ENCODE measurements at places on chromosomes 3 and 15.

GRCh38 chr3:153785901-153786300 lies 335.3 kb upstream of the ARHGEF26 start:
- DNase-seq: no peak

DNA sequence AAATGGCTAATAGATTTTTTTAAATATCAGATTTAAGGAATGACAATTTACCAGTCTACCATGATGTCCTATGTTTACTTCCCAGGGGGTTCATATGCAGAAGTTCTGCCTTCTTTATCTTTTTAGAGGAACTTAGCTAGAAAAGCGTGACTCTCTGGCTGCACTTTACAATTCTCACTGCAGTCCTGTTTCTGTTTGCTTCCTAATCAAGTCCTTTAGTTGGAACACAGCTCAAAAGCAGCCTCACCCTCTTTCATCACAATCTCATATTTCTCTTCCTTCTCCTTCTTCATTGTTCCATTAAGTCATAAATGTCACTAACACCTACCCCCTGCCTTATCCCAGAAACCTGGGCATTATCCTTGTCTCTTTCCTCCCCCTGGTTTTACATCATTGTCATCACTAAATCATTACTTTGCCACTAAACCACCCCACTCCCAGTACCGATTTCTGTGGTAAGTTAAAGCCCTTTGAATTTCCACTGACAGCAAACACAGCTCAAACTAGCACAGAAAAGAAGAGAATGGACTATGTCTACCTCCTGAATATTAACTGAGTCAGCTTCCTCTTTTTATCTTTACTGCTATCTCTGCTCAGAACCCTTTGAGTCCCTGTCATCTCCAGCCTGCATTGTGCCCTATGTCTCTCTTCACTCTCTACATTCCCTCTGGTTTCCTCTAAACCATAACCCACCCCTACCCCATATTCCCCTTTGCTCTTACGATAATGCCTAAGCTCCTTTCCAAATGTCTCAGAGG lies 13.8 kb upstream of the PPP4R2 start:
- no peak for DNase-seq

- DNase-seq: no peak
Measured at GRCh38 chr3:72661115-72661457, 187.2 kb downstream of the SHQ1 start.

DNA sequence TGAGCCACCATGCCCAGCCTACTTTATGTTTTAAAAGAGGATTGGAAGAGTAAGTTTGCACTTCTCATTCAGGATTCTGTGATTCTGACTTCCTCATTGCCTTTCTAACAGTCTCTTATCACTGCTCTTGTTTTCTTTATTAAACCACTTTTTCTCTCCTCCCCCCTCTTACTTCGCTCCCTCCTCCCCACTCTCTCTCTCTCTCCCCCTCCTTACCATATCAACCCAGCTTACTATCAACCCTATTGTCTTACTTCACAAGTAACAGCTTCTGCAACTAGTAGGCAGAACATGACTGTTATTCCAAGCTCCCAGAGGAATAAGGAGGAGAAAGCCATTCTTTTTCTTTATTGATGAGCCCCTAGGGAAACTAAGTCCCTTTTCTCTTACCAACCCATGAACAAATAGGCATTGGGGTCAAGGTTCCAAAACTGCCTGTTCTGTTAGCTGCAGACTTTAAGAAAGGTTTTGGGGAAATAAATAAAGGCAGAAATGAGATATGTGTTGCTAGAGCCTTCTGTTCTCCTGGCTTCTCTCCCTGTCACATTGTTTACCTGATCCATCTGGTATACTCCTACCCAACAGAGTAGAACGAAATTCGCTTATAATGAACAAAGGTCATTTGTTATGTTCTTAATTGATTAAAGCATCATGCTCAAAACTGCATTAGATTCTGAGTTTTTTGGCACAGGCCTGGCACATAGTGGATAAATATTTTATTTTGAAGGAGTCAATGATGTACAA lies 56.4 kb upstream of the RASGRP1 start:
- DNase-seq: no peak

DNA sequence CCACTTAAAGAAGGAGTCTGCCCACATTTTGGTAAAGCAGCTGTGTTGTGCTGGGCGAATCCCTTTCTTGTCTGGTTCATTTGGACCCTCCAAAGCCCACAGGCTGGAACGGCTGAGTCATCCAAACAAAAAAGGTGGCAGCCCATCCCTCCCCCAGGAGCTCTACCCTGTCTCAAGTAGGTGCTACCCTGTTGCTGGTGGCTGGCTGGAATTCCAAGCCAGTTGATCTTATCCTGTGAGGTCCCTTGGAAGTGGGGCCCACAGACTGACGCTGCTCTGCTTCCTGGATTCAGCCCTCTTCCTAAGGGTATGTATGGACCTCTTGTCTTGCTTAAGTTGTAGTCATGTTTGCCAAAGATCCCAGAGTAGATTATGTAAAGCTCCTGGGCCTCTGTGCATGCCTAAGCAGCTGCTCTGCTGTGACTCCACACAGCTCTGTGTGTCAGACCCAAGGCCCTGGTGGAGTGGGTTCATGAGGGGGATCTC lies 44.5 kb downstream of the CCR1 start:
- DNase-seq: no peak

DNA sequence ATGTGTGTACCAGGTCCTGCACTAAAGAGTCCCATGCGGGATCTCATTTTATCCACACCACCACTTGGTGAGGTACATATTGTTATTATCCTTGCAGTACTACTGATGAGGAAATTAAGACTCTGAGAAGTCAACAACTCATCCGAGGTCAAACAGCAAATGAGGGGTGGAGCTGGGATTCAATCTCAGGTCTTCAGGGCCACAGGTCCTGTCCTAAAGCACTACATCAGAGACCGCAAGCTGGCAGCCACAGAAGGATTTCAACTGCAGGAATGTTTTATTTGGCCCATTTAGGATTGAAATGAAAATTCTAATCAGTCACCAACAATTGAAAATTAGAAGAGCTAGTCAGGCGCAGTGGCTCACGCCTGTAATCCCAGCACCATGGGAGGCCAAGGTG lies 131.4 kb downstream of the ADAMTS17 start:
- DNase-seq: no peak

DNA sequence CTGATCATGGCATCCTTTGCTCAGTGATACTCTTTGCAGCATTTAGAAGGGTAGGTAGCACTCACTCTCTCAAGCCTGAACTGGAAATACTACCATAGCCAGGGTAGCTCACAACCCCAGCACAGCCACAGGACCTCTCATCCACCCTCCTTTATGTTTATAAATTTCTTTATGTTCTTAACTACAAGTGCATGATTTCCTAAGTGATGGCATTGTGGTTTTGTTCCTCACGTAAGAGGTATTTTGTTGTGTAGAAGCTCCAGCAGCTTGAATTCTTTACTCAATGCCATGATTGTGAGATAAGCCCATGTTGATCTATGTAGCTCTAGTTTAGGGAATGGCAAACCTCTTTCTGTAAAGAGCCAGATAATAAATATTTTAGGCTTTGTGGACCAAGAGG lies 7.9 kb upstream of the RTP3 start:
- DNase-seq: no peak

GRCh38 chr15:39919748-39920509 lies at the start of gene GPR176:
Gene GPR176 (minus strand): TSS chr15:39920266. CDS start chr15:39920026, 240 bp downstream.
- DNase-seq: peak; percentile 20

- no peak for DNase-seq
Measured at GRCh38 chr3:141659821-141660613, 78.1 kb upstream of the RNF7 start.

- no peak for DNase-seq
Measured at GRCh38 chr3:81380234-81380633, 381.2 kb downstream of the GBE1 start.

GRCh38 chr15:70589221-70589620 lies 174.1 kb downstream of the UACA start:
- peak; percentile 38 for DNase-seq

DNA sequence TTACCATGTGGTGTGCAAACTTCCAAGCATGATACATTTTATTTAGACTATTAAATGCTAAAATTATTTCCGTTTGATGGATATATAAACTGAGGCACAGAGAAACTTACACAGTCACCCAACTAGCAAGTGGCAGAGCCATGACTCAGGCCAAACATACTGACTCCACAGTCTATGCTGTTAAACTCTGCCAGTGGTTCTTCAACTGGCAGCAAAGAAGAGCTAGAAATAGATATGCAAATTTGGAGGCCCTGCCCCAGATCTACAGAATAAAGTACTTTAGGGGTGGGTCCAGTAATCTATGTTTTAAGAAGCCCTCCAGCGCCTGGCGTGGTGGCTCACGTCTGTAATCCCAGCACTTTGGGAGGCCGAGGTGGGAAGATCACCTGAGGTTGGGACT lies 400.0 kb downstream of the FOXP1 start:
- DNase-seq: no peak

DNA sequence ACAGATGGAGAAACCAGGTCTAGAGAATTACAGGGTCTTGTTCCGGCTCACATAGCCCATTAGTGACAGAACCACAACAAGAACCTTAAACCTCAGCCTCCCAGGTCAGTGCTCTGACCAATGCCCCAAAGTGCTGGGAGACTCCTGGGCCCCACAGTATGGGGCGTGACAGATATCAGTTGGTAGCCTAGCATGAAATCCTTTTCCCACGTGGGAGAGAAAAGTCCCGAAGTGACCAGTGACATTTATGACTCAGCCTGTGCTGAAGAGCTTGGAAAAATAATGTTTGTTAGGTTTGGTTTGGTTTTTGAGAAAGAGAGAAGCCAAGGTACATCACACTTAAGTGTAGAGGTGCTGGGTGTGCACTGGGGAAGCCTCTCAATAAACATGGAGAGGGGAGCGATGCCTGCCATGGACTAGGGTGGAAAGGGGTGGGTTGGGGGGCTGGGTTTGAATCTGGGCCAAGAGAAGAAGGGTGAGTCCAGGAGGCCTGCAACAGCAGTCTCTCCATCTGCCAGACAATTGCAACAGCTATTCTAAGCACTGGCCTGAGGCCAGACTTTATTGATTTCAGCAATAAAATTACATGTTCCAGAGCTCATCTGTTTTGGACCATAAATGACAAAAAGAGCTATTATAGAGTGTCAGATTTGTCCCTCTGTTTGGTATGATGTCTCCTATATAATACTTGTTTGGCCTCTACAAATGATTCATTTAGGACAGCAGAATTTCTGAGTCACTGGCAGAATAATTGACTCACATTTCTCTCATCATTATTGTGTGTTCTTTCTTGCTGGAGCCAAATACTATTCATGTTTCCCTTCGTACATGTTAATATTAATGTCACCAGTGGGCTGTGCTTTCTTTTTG lies 43.4 kb downstream of the C2CD4A start:
- DNase-seq: peak; percentile 60

GRCh38 chr3:138093721-138094120 lies 21.7 kb downstream of the DZIP1L start:
- DNase-seq: no peak

GRCh38 chr15:97383516-97383915 lies 577.0 kb upstream of the ARRDC4 start:
- no peak for DNase-seq

DNA sequence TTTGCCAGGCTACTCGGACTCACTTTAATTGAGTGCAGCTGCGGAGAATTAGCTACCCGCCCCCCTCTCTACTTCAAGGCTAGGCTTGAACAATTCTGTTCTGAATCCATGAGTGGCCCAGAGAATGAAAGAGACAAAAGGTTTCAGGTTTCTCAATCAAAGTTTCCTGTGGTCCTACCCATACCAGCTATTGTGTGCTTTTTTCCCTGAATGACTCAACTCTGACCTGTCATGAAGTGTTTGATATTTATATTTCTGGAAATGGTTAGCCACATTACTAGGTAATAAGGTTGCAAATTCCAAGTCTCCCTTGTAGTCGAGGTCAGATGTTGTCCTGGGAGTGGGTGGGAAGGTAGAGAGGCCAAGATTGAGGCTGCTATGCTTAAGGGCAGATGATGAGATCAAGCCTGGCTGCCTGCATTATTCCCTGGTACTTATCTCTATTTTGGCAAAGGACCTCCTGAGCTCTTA lies 392.7 kb upstream of the TBL1XR1 start:
- DNase-seq: peak; percentile 70

- DNase-seq: no peak
Measured at GRCh38 chr3:7651274-7651673, 790.4 kb downstream of the GRM7 start.

DNA sequence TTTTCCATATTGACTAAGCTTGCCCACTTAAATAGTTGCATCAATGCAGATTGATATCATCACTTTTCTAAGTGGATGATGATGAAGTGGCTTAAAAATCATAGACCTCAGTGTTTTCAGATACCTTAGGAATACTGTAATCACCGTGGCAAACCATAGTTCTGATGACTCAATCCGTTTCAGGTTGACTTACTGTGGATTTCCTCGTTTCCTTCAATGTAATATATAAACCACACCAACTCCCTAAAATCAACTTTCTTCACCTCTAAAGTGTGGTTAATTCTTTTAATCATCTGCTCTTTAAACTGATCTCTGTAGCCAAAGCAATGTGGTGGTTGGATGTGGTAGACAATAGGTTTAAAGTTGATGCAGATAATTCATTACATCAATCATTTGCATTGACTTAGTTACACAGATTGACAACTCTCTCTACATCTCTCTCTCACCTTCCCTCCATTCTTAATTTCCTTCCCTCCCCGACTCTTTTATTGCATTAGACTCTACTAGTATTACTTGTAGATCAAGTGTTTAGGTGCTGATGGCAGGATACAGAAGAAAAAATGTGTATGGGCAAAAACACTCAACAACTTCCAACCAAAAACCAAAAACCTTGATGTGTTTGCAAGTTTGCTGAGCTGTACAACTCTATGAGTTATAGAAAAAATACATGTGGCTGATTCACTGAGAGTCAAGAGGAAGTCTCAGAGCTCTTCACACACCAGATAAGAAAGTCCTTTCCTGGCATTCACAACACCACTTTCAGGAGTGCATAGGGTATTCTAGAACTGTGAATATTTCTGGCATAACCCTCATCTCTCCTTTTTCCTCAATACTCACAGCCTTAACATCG lies 243.5 kb downstream of the NFKBIZ start:
- peak; percentile 92 for DNase-seq

GRCh38 chr15:51205050-51205975 lies 110.6 kb upstream of the TNFAIP8L3 start:
- no peak for DNase-seq

GRCh38 chr15:70142322-70143191 lies 44.8 kb upstream of the TLE3 start:
- DNase-seq: peak; percentile 25

GRCh38 chr15:95868970-95869369 lies 461.5 kb upstream of the NR2F2 start:
- no peak for DNase-seq

DNA sequence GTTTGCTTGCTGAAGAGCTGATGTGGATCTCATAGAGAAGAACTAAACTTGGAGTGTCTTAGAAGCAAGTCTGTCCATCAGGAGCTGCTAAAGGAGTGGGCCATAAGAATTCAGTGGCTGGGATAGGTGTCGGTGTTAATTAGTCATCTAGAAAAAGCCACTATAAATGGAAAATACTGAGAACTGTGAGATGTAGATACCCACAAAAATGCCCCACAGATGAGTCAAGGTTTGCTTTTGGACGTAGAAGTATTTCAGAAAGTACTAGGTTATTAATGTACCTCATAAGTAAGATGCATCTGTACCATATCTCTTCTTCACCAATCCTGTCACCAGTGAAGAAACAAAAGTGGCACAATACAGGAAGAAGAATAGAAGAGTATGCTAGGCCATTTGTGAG lies 530.9 kb upstream of the TGFBR2 start:
- peak; percentile 3 for DNase-seq

GRCh38 chr15:73862276-73862675 lies 11.1 kb upstream of the TBC1D21 start:
- no peak for DNase-seq

All from activated CD4-positive, alpha-beta T cell treated with anti-CD3 and anti-CD28 coated beads, Interleukin-10, Interleukin-2, amounts not matched to agents 100 ng/mL and 50 ng/mL, durations not matched to agents 16 hours and 8 hours (primary cell).